Astrocyte of the spinal cord (primary cell): ENCODE measurements at places on chromosomes 1 and 21.

GRCh38 chr1:55593298-55593697 is 378.1 kb upstream of the USP24 start:
- DNase-seq, result no peak

- peak; percentile 46 for DNase-seq
These were observed 102.3 kb downstream of the LACTBL1 start for GRCh38 chr1:22870201-22870871.

GRCh38 chr1:200518524-200518923 is 102.0 kb downstream of the KIF14 start:
- DNase-seq, result no peak

DNA sequence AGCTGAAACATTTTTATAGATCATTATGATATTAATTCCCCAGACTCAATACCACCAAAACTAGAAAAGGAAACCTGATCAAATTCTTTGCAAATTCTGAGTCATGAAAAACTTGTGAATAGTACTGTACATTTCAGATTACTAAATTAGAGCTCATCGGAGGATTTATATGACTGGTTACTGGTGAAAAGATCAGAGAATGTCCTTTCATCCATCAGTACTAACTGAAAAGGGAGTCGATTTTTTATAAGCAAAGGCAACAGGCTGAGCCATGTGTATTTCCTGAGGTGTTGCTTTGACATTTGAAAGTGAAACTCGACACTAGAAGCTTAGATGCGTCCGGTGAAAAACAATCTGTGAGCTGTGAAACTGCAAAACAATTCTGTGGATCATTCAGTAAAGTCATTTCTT is 155.7 kb downstream of the TNFSF18 start:
- DNase-seq, result no peak

- no peak for DNase-seq
These were observed 34.2 kb downstream of the NEK2 start for GRCh38 chr1:211641044-211641800.
